ENCODE measurements at places on chromosomes 5 and 9. TPM values are rescaled to one million over a fixed set of nuclear protein-coding genes. Genes with fewer than 3 reads are reported as not detected.

- H3K4me3 ChIP-seq = no peak overlapping the region
- H3K36me3 ChIP-seq = no peaks in the 10 kb centered on the region
- no peak for DNase-seq
- H3K4me1 ChIP-seq = no peaks in the 10 kb centered on the region
Measured at GRCh38 chr5:6598351-6598900, 34.4 kb downstream of the NSUN2 start.

DNA sequence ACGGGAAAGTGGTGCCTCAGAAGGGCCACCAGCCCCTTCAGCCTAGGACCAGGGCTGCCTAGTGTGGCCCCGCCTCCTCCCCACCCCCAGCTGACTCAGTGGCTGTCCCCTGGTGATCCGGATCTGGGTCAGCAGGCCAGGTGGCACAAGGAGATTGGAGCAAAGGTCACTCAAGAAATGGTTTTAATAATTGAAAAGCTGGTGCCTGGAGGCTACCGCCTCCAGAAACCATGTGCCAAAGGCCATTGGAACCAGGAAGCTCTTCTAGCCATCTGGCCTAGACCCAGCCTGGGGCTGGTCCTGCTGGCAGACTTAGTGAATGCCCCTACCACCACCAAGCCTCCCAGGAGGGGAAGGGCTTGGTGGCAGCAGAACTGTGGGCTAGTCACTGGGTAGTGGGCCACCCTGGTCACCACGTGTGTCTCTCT lies 1.5 kb downstream of the ST6GALNAC4 start:
- DNase-seq = no peak
- peaks cover 23% of the 10 kb centered on the region for H3K4me1 ChIP-seq
- H3K36me3 ChIP-seq = no peaks in the 10 kb centered on the region
- no peak overlapping the region for H3K4me3 ChIP-seq
- H3K27me3 ChIP-seq = no peaks in the 10 kb centered on the region
- peak overlapping the region; percentile 79 for H3K27ac ChIP-seq

The SLC34A3 gene
- total RNA-seq = not detected

The CNOT8 gene
- 30.7 TPM for total RNA-seq

- H3K4me1 ChIP-seq = no peaks in the 10 kb centered on the region
- peak; percentile 26 for DNase-seq
- H3K27ac ChIP-seq = no peak overlapping the region
Measured at GRCh38 chr5:75044406-75044805, 8.0 kb downstream of the GCNT4 start.

The SKP1 gene
- 455 TPM for total RNA-seq

- no peaks in the 10 kb centered on the region for H3K36me3 ChIP-seq
- H3K4me3 ChIP-seq = no peak overlapping the region
Measured at GRCh38 chr9:133087429-133088145, 25.8 kb downstream of the CEL start.

The IFNK gene
- total RNA-seq = not detected

DNA sequence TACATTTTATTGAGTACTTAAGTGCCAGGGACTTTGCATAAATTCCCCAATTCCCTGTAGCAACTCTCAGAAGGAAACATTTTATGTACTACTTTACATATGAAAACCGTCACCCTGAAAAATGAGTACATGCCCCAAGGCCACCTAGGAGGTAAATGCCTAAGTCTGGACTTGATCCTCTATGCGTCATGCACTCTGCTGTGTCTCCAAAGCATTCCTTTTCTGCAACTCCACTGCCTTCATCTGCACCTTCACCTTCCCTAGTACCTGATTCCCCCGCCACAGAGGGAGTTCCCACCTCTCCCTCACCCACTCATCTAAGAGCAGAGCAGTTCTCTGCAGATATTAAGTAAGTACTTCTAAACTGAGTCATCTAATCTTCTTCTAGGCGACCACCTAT lies 75.2 kb upstream of the HRH2 start:
- H3K4me1 ChIP-seq = no peaks in the 10 kb centered on the region
- no peaks in the 10 kb centered on the region for H3K27me3 ChIP-seq
- H3K27ac ChIP-seq = no peak overlapping the region
- DNase-seq = no peak
- no peak overlapping the region for H3K4me3 ChIP-seq

- DNase-seq = no peak
- H3K27ac ChIP-seq = no peak overlapping the region
- peaks cover 46% of the 10 kb centered on the region for H3K4me1 ChIP-seq
- no peak overlapping the region for H3K4me3 ChIP-seq
Measured at GRCh38 chr9:72581694-72582093, 60.3 kb downstream of the TMC1 start.

- no peaks in the 10 kb centered on the region for H3K36me3 ChIP-seq
- H3K4me1 ChIP-seq = no peaks in the 10 kb centered on the region
- H3K27ac ChIP-seq = no peak overlapping the region
- no peaks in the 10 kb centered on the region for H3K27me3 ChIP-seq
Measured at GRCh38 chr5:144284931-144285502, 114.3 kb downstream of the KCTD16 start.

GRCh38 chr9:90099262-90099963 lies 494.6 kb downstream of the GADD45G start:
- no peak overlapping the region for H3K27ac ChIP-seq
- no peak for DNase-seq
- no peaks in the 10 kb centered on the region for H3K36me3 ChIP-seq
- peaks cover 8% of the 10 kb centered on the region for H3K4me1 ChIP-seq
- no peaks in the 10 kb centered on the region for H3K27me3 ChIP-seq

The SLC6A3 gene
- total RNA-seq = not detected

The CER1 gene
- total RNA-seq = not detected

GRCh38 chr5:156174225-156174624 lies 152.7 kb upstream of the SGCD start:
- no peaks in the 10 kb centered on the region for H3K27me3 ChIP-seq
- peaks cover 26% of the 10 kb centered on the region for H3K4me1 ChIP-seq
- H3K36me3 ChIP-seq = no peaks in the 10 kb centered on the region
- H3K27ac ChIP-seq = peak overlapping the region; percentile 10

DNA sequence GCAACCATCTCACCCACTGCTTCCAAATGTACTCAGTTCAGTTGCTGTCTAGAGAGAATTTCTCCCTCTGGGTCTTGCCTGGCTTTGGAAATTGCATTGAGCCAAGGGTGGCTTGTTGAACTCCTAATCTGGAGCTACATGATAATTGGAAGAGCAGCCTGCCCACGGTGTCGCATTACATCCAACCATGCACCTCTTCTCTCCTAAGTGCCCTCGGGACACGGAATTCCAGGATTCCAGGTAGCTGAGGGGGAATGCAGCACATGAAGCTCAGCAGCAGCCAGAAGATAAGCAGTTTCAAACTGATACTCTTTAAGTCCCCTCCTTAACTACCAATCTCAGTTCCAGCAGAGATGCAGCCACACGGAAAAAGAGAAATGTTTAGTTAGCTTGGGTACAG lies 509.4 kb upstream of the KLF4 start:
- no peaks in the 10 kb centered on the region for H3K4me1 ChIP-seq
- H3K27ac ChIP-seq = no peak overlapping the region
- H3K4me3 ChIP-seq = no peak overlapping the region
- H3K36me3 ChIP-seq = no peaks in the 10 kb centered on the region
- H3K27me3 ChIP-seq = no peaks in the 10 kb centered on the region
- no peak for DNase-seq

The MUSK gene
- 17.7 TPM for total RNA-seq

DNA sequence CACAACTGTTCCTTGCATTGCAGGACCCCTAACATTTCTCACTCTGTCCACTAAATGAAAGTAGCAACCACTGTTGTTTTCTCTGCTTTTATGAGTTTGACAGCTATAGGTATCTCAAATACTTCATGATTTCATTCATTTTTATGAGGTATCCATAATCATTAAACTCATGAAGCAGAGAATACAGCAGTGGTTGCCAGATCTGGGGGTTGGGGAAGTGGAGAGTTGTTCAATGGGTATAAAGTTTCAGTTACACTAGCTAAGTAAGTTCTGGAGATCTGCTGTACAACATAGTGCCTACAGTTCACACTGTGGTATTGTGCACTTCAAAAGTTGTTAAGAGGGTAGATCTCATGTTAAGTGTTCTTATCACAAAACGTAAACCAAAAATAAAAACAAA lies 23.4 kb upstream of the CAMK4 start:
- H3K4me1 ChIP-seq = no peaks in the 10 kb centered on the region
- DNase-seq = no peak
- no peak overlapping the region for H3K27ac ChIP-seq
- H3K36me3 ChIP-seq = no peaks in the 10 kb centered on the region
- H3K4me3 ChIP-seq = no peak overlapping the region
- H3K27me3 ChIP-seq = no peaks in the 10 kb centered on the region

The SHISAL2B gene
- not detected for total RNA-seq

The ARHGEF37 gene
- 9.5 TPM for total RNA-seq

DNA sequence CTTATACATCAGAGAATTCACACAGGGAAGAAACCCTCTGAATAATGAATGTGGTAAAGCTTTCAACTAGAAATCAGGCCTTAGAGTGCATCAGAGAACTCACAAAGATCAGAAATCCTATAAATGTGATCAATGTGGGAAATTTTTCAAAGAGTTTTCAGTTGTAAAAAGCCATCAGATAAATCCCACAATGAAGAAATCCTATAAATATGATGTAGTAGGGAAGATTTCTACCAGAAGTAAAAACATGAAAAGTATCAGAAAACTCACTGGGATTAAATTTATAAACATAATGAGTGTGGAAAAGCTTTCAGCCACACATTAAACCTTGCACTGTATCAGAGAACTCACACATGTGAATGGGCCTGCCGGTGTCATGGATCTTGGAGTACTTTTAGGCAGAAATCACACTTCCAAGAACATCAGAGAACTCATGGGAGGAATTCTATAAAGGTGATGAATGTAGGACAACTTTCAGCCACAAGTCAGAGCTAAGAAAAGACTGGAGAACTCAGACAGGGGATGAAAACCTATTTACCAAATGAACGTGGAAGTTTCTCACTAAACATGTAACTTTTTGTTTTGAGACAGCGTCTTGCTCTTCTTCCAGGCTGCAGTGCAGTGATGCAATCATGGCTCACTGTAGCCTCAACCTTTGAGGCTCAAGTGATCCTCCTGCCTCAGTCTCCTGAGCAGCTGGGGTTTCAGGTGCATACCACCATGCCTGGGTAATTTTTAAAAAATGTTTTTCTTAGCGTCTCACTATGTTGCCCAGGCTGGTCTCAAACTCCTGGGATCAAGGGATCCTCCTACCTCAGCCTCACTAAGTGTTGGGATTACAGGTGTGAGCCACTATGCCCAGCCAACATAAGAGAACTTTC lies 39.5 kb downstream of the ZNF510 start:
- no peaks in the 10 kb centered on the region for H3K36me3 ChIP-seq
- no peaks in the 10 kb centered on the region for H3K27me3 ChIP-seq
- DNase-seq = no peak
- no peaks in the 10 kb centered on the region for H3K4me1 ChIP-seq
- no peak overlapping the region for H3K27ac ChIP-seq

DNA sequence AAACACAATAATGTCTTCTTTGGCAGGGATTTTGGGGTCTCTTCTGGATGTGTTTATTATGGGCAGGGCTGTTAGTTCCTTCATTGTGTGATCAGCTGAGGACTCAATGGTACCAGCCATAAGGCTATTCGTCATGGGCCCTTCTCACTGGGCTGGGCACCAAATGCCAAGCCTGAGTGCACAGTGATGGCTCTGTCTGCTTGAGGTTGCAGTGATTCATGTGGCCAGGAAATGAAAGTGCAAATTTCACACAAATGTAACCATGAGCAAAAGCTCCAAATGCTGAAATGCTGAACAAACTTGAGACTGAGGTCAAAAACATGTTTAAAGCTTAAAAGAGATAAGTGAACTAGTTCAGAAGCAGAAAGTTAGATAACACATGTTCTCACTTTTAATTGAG lies 191.0 kb downstream of the TARS1 start:
- no peak for DNase-seq
- H3K36me3 ChIP-seq = no peaks in the 10 kb centered on the region
- H3K27me3 ChIP-seq = no peaks in the 10 kb centered on the region
- no peaks in the 10 kb centered on the region for H3K4me1 ChIP-seq
- no peak overlapping the region for H3K27ac ChIP-seq

DNA sequence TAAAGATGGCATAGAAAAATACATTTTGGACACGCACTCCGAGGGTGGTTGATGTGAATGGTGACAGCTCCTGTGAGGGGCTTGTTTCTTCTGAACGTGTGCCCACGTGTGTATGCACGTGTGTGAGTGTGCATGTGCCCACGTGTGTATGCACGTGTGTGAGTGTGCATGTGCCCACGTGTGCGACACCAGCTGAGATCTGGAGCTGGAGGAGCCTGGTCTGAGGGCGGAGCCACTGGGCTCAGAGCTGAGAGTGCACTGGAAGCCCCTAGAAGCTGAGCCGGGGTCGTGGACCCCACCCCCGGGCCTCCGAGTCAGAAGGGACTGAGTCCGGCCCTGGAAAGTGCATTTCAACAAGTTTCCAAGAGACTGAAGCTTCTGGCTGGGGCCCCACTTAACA lies 282.5 kb upstream of the IRX4 start:
- no peaks in the 10 kb centered on the region for H3K36me3 ChIP-seq
- H3K4me1 ChIP-seq = no peaks in the 10 kb centered on the region
- no peak overlapping the region for H3K4me3 ChIP-seq
- H3K27ac ChIP-seq = no peak overlapping the region

The RGS7BP gene
- total RNA-seq = 0.16 TPM

The DMGDH gene
- 1.8 TPM for total RNA-seq

DNA sequence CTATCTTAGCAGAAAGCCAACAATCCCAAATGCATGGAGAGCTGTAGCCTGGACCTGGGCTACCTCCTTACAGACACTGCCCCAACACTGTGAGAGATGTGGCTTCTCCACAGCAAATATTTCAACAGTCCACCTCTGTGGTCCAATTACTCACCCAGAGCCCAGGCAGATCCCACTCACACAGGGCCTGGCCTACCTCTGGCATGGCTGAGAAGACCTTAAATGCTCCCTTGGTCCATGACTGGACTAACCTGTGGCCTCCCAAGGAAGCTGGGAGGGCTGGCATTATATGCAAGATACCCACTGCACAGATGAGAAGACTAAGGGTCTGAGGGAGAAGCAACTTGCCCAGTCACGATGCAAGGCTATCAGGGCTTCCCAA lies 22.8 kb upstream of the SLC25A51 start:
- no peak overlapping the region for H3K27ac ChIP-seq
- H3K36me3 ChIP-seq = no peaks in the 10 kb centered on the region
- no peaks in the 10 kb centered on the region for H3K27me3 ChIP-seq
- peaks cover 6% of the 10 kb centered on the region for H3K4me1 ChIP-seq
- H3K4me3 ChIP-seq = no peak overlapping the region

The GRM6 gene
- total RNA-seq = not detected

DNA sequence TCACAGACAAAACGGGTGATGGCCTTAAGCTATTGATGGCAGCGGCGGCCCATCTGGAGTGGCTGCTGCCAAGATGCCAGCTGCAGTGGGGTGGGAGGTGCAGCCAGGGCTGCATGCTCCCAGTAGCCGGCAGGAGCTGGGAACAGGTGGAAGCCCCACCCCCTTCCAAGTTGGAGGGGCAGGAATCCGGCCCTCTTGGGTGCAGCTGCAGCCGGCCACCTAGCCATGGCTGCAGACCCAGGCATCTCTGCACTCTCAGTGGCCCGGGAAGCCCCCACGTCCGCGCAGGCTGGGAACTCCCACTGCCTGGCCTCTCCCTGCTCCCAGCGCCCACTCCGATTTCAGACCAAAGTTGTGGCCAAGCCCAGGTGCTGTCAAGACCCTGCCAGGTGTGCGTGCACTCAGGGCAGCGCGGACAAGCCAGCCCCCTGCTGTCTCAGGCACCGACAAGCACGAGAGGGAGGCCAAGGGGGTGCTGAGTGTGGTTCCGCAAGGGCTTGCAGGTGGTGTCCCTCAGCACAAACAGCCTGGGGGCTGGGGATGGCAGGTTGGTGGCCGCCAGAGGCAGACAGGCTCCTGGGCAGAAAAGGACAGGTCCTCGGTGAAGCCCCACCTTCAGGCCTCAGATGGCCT lies 115.1 kb upstream of the TSLP start:
- H3K4me3 ChIP-seq = no peak overlapping the region
- H3K27ac ChIP-seq = no peak overlapping the region
- no peaks in the 10 kb centered on the region for H3K27me3 ChIP-seq
- H3K4me1 ChIP-seq = no peaks in the 10 kb centered on the region

The LRRC70 gene
- not detected for total RNA-seq

The PCDHGB4 gene
- total RNA-seq = 2.1 TPM
